ENCODE measurements at places on chromosomes 12 and 14.

- peak; percentile 54 for DNase-seq
These were observed 5.5 kb upstream of the HVCN1 start for GRCh38 chr12:110694330-110694901.

- DNase-seq: peak; percentile 21
These were observed 63.2 kb upstream of the INSM2 start for GRCh38 chr14:35470755-35471154.

DNA sequence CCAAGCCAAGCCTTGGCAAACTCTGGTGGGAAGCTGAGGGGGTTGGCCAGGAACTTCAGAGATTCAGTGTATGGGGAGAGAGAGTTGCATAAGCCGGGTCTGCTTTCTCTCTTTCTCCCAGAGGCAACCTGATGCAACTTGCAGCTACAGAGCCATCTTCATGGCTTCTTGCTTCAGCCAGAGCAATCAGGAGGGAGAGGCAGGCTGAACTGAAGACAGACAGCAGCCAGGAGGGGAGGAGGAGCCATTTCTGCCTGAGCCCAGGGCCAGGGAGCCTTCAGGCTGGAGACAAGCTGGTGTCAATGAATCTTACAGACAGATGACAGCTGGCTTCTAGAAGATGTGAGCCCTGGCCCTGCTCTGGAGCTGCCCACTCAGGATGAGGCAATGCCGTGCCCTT is 18.7 kb downstream of the NPC2 start:
- DNase-seq: no peak

DNA sequence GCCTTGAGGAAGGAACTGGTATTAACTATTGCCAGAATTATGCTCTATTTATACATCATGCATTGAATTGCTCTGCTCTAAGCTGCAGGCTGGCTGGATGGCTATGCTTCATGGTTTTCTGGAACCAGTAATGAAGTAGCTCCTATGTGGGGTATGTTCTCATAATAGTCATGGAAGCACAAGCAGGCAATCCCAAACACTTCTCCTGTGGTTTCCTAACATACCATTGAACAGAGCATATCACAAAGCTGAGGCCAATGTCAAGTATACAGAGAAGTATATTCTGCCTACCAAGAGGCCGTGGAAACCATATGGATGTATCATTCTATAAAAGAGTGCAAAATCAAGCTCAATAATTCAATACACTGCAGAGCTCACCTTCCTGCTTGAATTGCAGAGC is 1752.4 kb upstream of the FLRT2 start:
- no peak for DNase-seq

- no peak for DNase-seq
These were observed 94.1 kb downstream of the PLCZ1 start for GRCh38 chr12:18643681-18644080.

- DNase-seq: no peak
These were observed at the start of gene RDH16 for GRCh38 chr12:56957229-56958052. Gene RDH16, minus strand, starts transcription at chr12:56957608. Its CDS starts 146 bp downstream, at chr12:56957462.

- DNase-seq: no peak
These were observed 73.5 kb downstream of the TNFAIP2 start for GRCh38 chr14:103196716-103197115.

- no peak for DNase-seq
These were observed 134.0 kb downstream of the SRGAP1 start for GRCh38 chr12:63978519-63978918.

DNA sequence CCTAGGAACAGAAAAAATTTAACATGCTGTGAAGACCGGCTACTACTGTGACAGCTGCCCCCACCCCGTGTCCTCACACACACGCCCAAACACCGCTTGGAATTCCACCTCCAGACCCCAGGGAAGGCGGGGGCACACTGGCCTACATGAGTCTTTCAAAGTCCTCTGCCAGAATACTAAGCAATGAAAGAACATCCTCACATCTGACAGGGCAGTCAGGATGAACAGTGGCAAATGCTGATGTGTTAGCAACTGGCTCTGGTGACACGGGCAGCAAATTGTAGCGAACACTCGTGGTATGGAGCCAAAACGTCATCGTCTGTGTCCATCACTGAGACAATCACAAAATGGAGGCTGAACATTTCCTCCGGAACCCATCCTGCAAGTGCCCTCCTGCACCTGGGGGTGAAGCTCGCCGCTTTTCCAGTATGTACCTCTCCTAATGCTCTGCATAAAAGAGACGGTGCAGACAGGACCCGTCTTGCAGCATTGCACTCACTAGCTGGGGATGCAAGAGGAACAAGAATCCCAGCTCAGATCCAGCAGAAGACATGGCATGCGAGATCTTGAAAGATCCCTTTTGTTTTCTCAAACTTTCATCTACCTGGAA is 94.8 kb downstream of the BCL11B start:
- DNase-seq: no peak

DNA sequence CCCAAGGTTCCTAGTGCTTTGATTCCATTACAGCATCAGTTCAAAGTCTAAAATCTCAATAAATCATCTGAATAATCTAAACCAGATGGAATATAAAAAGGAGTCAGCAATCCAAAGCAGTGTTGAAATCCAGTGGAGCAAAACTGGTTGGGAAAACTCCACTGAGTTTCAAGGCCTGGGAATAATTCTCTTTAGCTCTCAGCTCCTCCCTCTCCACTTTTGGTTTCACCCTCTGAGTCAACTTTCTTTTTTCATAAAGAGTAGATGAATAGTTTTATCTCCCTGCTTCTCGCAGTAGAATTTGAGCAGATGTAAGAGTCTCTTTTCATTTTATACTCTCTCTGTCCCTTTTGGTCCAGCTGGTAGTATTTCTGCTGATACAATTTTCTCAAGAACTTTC is 338.6 kb downstream of the APAF1 start:
- no peak for DNase-seq

GRCh38 chr12:43733687-43734086 is 24.9 kb downstream of the PUS7L start:
- no peak for DNase-seq

GRCh38 chr12:57099766-57100165 is 10.9 kb downstream of the NAB2 start:
- DNase-seq: no peak

DNA sequence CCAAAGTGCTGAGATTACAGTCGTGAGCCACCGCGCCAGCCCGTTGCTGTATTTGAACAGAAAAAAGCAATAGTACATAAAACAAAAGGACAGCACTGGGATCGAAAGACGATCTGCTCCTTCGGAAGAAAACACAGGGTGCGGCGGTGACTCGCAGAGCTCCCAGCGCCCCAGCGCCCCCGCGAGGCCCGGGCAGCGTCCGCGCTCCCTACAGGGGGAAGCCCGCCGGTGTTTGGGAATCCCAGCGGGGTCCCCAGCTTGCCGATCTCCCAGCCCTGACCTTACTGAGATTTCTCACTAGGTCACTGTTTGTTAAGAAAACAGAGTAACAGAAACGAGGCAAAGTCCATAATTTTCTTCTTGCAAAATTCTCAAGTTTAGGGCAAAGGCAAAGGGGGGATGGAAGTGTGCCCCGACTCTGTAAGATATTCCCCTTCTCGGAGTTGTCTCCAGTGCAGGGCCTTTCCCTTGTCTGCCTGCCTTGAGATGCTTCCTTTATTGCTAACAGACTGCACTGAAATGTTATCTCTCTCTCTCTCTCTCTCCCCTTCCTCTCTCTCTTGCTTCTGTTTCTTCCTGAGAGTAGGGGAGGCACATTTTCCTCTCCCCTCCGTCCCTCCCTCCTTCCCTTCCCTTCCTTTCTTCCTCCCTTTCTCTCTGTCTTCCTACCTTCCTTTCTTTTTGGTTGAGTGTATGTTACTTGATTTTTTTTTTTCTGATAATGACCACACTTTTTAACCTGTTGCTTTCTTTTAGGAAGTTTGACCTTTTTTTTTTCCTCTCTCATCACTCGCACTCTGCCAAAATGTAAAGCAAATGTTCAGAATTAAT is 91.9 kb downstream of the TMEM30B start:
- DNase-seq: peak; percentile 59

GRCh38 chr12:121574025-121574424 is 6.8 kb downstream of the KDM2B start:
- DNase-seq: no peak

GRCh38 chr12:46535907-46536306 is 163.3 kb upstream of the SLC38A2 start:
- no peak for DNase-seq

- peak; percentile 45 for DNase-seq
These were observed 27.9 kb downstream of the RHOF start for GRCh38 chr12:121765573-121765972.

GRCh38 chr12:122145505-122146330 is 28.3 kb downstream of the IL31 start:
- DNase-seq: no peak

GRCh38 chr14:21525962-21526671 is at the start of gene SALL2:
Gene SALL2, minus strand, starts transcription at chr14:21526346. Its CDS starts 219 bp downstream, at chr14:21526127.
- DNase-seq: peak; percentile 88

- DNase-seq: no peak
These were observed 12.8 kb downstream of the ADGRD1 start for GRCh38 chr12:130966443-130967030.

DNA sequence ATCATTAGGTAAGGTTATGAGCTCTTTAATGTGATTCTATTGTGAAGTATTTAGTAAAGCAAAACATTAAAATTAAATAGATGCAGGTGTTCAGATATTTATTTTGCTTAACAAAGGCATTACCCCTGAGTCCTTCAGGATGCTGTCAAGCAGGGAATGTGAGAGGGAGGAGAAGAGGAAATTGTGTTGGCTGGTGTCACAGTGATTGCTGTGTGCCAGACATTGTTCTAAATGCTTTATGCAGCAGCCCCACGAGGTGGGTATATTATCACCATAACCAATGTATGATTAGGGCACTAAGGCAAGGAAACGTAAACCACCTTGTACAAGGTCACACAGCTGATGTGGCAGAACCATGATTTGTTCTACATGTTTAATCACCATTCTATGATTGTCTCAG is 80.1 kb downstream of the STAB2 start:
- no peak for DNase-seq

- DNase-seq: no peak
These were observed 140.0 kb upstream of the FKBP4 start for GRCh38 chr12:2654741-2655140.

GRCh38 chr12:85489194-85489593 is 209.2 kb downstream of the ALX1 start:
- DNase-seq: no peak

DNA sequence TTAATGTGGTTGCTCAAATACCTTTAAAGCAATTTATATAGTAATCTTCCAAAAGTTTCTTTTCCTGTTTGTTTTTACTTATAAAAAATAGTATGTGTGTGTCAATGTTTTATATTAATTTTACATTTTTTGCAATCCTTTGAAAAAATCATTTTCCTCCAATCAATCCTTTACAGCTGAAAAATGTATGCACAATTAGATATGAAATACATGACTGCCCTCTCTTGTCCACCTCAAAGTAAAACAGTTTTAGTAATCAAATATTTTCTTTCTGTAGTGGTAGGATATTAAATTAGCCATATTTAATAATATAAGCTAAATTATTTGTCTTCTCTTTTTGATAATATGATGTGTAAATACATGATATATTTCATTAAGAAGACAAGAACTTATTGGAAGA is 269.9 kb downstream of the ADAMTS20 start:
- no peak for DNase-seq

DNA sequence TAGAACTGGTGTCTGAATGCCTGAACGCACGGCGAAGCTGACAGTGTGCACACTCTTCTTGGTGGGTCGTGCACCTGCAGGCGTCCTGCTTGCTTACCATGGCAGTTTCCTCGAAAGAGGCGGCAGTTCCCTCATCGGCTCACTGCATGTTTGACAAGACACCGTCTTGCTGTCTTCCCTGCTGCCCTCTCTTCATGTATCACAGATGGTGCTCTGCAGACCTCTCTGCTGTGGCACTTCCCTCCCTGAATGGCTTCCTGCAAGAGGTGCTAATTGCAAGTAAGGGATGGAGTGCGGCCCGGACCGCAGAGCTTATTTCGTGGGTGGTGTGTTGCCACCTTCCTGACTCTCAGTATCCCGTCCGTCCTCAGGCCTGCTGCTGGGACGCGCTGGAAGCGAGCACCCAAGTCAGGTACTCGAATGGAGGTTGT is 156.7 kb upstream of the RTL1 start:
- peak; percentile 3 for DNase-seq

- no peak for DNase-seq
These were observed 9.2 kb downstream of the SERPINA9 start for GRCh38 chr14:94466706-94467370.

- no peak for DNase-seq
These were observed 98.6 kb downstream of the IRF2BPL start for GRCh38 chr14:76929927-76930326.

DNA sequence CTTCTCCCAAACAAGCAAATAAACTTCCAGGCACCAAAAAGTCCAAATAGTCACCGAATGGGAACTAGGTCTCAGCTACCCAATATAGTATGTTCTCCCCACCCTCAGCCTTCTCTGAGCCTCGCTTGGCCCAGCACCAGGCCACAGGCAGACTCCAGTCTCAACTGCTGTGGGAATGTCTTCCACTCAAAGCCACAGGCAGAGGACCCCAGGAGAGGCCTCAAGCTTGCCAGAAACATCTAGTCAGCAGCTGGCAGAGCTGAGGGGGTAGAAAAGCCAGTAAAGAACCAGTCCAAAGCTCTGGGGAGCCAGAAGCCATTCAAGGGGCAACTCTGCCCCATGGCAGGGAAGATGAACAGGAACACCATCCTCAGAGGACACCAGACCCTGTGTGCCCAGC is 41.8 kb downstream of the FMNL3 start:
- no peak for DNase-seq

- DNase-seq: no peak
These were observed 67.7 kb downstream of the BCL2L14 start for GRCh38 chr12:12138203-12139154.

DNA sequence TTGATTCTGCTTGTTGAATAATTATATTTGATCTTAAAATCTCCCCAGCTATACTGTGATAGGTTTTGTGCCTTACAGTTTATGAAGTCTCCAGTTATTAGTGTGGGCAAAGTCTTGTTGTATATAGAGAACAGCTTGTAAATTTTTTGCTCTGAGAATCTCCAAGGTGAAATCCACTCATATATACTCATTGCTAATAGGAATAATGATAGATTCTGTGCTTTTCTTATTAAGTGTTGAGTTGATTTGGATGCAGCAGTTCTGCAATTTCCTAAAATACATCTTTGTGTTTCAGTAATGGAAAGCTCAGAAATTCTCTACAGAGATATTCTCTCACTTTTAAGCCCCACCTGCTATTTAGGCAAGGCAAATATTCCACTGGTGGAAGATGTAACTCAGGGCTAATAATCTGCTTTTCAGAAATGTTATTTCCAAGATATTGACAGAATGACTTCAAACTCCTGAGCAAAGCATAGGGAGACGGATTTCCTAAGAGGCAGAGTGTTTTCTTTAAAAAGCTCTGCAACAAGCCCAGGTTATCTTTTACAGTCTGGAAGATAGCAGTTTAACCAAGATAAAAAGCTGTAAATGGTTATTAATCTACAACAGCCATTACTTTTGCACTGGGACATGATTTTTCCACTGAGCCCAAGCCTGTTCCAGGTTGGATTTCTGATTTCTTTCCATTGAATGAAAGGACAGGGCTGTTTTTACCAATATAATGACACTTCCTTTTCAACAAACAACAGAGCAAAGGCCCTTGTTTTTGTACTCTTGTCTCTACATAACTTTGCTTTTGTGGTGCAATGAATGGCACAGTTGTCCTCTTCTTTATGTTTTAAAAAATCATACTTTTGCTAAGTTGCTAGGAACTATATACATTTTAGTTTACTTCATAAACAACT is 239.9 kb upstream of the ATP2B1 start:
- no peak for DNase-seq

GRCh38 chr12:108103087-108103486 is 26.0 kb upstream of the WSCD2 start:
- no peak for DNase-seq

GRCh38 chr12:117294189-117294603 is 67.2 kb downstream of the NOS1 start:
- DNase-seq: no peak

- no peak for DNase-seq
These were observed 49.9 kb downstream of the PELI2 start for GRCh38 chr14:56168007-56168616.

All from BE2C (cell line).